Adrenal gland (tissue), 19 donors: ENCODE measurements at places on chromosomes 11 and 22.

DNA sequence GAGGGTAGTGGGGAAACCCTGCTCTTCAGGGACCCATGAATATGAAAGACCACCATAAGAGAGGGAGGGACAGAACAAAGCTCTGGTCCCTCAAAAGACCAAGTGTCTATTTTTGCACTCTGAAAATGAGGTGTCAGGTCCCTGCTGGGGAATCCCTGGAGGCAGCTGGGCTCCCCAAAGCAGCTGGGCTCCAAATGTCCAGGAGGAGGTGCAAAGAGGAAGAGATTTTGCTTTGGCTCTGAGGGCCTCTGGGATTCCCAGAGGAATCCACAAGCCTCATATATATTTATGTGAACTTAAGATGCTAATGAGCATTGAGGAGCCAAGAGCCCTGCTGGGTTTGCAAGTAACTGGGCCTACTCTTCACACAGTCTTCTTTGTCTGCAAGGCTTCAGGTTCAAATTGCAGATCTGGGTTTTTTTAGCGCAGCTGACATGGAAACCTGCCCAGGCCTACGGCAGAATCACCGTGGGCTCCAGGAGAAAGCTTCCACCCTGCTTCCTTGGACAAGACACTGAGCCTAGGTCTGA lies 26.0 kb downstream of the CLMP start:
- DNase-seq: no peak

DNA sequence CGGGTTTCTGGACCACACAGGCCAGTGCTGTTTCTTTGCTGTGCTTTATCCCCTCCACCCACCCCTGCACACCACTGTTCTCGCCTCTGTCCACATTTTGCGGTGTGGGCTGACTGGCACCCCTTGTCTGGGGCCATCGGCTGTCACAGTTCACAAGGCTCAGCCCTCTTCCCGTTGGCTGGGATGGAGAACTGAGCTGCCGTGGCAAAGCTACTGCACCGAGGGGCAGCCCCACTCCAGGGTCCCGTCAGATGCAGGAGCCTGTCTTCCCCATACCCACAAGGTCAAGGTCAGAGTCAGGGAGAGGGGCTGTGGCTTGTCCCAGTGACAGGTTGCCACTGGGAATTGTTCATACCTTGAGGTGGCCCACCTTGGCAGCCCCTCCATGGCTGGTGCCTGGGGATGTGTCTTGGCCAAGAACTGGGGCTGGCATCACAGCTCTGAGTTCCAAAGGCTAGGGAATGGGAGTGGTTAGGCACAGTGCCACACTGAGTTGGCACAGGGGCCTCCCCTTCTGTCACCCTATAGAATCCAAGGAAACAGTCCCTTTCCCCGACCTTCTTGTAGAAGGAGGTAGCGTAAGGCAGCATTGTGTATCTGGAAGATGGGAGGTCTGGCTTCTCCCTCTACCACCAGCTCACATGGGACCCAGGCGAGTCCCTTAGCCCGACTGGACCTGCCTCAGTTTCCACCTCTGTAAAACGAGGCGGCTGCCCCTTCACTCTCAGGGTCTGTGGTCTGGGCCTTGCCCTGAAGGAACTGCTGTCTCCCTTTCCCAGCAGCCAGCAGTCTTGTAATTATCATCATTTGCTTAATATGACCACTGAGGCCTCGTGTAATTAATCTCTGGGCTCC lies 3.4 kb downstream of the GRK2 start:
- DNase-seq: no peak

DNA sequence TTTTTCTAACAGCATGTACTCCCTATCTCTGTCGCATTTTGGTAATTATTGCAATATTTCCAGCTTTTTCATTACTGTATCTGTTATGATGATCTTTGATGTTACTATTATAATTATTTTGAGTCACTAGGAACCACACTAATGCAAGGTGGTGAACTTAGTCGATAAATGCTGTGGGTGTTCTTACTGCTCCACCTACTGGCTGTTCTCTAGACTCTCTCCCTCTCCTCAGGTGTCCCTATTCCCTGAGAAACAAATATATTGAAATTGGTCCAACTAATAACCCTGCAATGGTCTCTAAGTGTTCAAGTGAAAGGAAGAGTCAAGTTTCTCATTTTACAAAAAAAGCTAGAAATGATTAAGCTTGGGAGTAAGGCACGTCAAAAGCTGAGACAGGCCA lies 10.5 kb downstream of the ARL14EP start:
- no peak for DNase-seq

GRCh38 chr11:19234231-19234817 lies 6.4 kb downstream of the E2F8 start:
- no peak for DNase-seq

DNA sequence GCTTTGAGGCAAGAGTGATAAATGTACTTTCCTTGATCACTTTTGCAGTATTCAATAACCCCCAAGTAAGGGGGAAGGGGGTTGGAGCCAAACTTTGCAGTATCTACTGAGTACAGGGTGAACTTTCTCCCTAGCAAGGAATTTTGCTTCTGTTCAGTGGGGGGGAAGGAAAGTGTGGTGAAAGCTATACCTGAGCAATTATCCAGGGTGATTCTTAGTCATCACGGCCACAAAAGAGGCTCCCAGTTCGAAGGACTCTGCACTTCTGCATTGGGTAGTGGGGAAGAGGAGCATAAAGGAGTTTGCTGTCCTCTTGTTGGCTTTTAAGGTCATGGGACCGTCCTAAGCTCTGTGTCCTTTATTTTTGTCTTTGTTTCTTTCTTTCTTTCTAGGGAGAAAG lies 346.5 kb upstream of the SYN3 start:
- no peak for DNase-seq

DNA sequence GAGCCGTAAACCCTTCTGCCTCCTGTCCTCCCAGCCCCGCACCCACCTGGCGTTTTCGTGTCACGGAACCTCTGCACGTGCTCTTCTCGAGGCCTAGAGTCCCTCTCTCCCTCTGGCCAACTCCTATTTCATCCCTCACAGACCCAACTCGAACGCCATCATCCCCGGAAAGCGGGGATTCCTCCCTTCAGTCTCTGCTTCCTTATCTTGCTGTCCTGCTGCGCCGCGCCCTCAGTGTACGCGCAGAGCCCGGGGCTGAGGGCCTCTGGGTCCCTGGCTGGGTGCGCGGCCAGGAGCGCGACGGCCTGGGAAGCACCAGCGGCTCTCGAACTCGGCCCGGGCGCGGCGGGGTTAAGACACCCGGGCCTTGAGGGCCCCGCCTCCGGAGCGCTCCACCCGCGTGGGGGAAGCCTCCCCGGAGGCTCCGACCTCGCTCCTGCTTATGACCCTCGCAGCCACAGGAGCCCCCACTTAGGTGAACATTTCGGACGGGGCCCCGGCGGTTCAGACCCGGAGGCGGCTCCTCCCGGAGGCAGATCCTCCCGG lies 398 bp upstream of the ATG16L2 start:
- DNase-seq: peak; percentile 88

DNA sequence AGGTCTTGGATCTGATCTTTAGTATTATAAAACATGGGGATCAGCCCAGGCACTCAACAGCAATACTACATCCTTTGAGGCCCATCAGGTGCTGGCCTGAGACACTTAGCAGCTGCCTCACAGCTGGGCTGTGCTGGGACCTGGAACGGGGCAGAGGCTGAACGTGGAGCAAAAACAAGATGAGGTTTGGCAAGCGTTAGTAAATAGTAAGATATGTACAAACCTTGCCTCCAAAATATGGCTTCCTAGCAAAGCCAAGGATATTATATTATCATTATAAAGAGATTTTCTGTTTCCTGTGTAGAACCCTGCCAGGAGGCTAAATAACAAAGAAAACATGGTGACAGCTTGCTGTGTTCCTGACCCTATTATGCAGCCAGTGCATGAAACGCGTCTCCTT lies 60.0 kb upstream of the SPON1 start:
- DNase-seq: no peak

DNA sequence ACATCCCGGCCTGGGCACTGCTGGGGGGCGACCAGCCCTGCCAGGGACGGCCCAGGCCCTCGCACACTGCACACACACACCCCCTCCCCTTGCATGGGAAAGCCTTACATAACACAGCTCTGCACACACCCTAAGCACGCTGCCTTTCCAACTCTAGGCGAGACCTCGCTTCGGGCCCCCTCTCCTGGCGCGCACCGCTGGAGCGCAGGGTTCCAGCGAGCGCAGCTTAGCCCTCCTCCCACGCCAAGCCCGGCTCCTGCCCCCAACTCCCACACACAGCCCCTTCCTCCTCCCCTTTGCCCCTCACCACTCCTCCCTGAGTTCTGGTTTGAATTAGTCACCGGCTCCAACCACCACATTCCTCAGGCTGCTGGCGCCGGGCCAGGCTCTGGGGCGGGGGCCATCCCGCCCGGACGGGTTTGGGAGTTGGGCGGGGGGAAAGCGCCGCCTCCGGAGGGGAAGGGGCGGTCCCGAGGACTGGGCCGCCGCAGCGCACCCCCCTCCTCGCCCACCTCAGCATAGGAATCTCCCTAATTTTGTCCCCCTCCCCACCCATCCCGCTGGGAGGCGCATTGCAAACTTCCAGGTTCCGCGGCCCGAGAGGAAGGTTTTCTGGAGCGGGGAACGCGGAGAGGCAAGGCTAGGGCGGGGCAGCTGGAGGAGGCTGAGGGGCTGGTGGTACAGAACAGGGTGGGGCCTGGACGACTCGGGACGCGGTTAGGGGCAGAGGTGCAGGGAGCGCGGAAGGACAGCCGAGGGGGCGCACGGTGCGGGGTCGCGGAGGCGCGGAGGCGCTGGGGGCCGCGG lies 966 bp downstream of the AHNAK start:
- DNase-seq: peak; percentile 89

- DNase-seq: no peak
Observed at GRCh38 chr22:17775781-17776465, 1.7 kb upstream of the BID start.

- DNase-seq: peak; percentile 44
Observed at GRCh38 chr11:75233754-75234172, 6.8 kb upstream of the TPBGL start.

- no peak for DNase-seq
Observed at GRCh38 chr11:82373781-82374542, 359.7 kb downstream of the FAM181B start.

- no peak for DNase-seq
Observed at GRCh38 chr22:41787331-41787730, 13.1 kb upstream of the CCDC134 start.

DNA sequence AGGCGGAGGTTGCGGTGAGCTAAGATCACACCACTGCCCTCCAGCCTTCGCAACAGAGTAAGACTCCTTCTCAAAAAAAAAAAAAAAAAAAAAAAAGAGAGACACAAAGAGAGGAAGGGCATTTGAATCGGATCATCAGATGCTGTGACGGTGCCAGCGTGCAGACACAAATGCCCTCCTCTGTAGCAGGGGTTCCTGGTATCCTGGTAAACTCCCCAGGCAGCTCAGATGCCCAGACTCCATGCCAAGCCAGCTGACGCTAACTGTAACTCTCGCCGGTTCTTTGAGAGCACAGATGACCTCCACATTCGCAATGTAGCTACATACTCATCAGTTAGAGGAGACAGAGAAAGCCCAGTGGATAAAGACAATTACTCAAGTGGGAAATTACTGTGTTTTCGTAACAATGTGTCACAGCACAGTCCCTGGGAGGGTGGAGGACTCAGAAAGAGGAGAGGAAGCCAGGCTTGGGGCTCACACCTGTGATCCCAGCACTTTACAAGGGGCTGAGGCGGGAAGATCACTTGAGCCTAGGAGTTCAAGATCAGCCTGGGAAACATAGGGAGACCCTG lies 153.1 kb downstream of the BRD1 start:
- no peak for DNase-seq

GRCh38 chr22:39308614-39309363 lies 10.6 kb downstream of the RPL3 start:
- peak; percentile 94 for DNase-seq

GRCh38 chr22:40001800-40002577 lies 7.2 kb downstream of the FAM83F start:
- DNase-seq: no peak

DNA sequence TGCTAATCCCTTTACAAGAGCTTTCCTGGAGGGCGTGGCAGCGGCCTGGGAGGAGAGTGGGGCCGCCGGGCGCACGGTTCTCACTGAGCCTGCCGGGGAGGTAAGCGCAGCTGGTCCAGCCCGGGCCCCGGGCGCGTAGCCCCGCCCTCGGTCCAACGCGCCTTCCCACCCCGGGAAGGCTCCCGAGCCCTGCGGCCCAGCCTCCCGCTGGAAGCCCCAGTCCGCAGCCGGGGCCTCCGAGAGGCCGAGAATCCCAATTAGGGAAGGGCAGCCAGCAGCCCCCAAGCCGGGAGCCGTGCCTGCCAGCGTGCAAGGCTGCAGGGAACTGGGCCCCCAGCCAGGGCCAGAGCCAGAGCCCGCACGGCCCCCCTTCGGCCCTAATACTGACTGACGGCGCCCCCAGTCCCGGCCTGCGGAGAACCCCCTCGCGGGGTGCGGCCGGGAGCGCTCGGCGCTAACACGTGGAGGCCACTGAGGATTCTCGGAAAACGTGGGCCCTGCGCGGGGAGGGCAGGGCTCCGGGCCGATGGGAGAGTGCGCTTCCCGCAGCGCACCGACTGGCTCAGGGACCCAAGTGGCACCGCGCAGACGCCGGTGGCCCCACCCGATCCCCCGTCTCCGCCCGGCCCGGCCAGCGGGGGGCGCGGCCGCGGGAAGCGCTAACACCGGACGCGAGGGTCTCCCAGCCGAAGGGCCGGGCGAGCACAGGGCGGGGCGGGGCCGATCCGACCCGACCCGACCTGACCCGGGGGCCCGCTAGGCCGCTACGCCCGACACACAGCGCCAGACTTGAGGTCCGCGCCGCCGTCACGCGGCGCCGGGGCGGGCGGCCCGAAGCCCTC lies 5.7 kb downstream of the ZFTA start:
- DNase-seq: peak; percentile 55

GRCh38 chr11:114319716-114320328 lies 23.6 kb downstream of the NNMT start:
- DNase-seq: no peak

- DNase-seq: no peak
Observed at GRCh38 chr11:134367781-134368180, 36.0 kb downstream of the GLB1L2 start.

DNA sequence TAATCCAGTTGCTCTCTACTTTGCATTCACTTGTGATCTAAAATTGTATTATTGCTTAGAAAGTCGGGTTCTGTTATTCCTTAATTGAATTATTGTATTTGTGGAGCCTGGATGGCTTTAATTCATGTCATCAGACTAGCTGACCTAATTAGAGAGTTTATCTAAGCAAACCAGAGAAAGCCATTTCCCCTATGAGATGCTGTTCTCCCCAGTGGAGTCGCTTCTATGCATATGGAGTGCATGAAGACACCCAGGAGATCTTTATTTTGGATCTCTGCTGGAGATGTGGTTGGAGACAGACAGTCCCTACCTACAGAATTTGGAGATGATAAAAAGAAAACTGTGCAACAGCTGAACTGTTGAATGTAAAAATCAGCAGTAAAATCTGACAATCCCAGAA lies 45.2 kb upstream of the MYO18B start:
- DNase-seq: no peak

DNA sequence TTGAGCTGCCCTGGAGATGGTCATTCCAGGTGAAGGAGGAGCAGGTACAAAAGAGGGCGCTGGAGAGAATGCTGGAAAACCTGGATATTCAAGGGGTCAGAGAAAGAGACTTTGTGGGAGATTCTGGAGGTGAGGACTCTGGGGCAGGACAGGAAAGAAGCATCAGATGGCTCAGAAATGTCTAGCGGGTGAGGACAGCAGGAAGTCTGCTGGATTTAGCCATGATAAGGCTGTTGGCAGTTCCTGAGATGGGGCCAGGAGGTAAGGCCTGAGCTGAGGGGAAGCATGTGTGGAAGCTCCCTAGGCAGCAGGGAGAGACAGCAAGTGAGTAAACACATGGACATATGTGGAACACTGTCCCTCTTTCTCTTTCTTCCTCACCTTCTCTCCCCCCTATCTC lies 1.5 kb downstream of the UPB1 start:
- no peak for DNase-seq

- DNase-seq: no peak
Observed at GRCh38 chr22:20013382-20013871, 3.2 kb downstream of the ARVCF start.

GRCh38 chr22:39171623-39172264 lies 19.3 kb upstream of the CBX7 start:
- DNase-seq: no peak
